Stimulated activated CD8-positive, alpha-beta memory T cell treated with anti-CD3 and anti-CD28 coated beads, Interleukin-2, amount 100 ng/mL, for 48 hours (primary cell): ENCODE measurements at places on chromosomes 13 and 19.

GRCh38 chr13:25860265-25860664 lies 191.6 kb downstream of the SHISA2 start:
- no peak for DNase-seq

DNA sequence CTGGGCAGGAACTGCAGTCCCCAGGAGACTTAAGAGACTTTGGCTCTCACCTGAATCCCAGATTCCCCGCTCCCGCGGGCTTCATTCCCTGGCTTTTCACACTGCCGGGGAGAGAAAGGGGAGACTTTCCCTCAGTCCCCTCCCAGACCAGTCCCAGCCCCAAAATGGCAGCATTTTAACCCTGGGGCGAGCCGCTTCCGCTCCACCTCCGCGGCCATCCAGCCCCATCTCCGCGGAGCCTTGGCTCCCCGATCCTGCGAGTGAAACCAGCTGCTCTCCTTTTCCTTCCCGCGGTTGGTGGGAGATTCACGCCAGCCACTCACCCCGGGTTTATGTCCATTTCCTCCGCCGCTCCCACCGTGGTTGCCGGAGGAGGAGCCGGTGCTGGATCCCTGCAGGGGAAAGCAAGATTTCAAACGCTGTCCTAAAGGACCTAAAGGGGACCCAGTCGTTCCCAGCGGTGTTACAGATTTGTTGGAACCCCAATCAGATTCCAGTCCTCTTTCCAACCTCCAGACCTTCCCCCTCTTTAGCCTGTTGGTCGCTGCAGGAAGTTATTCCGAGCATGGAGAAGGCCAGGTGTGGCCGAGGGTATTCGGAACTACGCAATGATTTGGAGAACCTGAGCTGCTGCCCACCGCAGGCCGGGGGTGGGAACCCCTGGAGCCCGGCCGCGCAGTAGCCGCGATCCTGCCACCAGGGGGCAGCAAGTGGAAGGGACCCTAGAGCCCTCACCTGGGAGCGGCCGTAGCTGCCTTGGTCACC lies 3.4 kb downstream of the DMKN start:
- peak; percentile 73 for DNase-seq

GRCh38 chr19:46014534-46014933 lies 8.3 kb downstream of the PGLYRP1 start:
- no peak for DNase-seq

- no peak for DNase-seq
Observed at GRCh38 chr19:18368504-18369222, 17.3 kb upstream of the GDF15 start.

GRCh38 chr13:21218351-21219035 lies 42.0 kb downstream of the MRPL57 start:
- no peak for DNase-seq

DNA sequence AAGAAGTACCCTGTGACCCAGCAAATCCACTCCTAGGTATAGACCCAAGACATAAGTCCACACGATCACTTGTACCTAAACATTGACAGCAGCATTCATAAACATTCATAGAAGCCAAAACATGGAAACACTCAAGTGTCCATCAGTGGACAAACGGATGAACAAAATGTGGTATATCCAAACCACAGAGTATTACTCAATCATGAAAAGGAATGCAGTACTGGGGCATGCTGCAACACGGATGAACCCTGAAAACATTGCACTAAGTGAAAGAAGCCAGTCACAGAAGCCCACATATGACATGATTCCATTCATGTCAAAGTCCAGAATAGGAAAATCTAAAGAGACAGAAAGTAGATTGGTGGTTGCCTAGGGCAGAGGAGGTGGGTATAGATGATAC lies 22.8 kb upstream of the CCNE1 start:
- DNase-seq: no peak

DNA sequence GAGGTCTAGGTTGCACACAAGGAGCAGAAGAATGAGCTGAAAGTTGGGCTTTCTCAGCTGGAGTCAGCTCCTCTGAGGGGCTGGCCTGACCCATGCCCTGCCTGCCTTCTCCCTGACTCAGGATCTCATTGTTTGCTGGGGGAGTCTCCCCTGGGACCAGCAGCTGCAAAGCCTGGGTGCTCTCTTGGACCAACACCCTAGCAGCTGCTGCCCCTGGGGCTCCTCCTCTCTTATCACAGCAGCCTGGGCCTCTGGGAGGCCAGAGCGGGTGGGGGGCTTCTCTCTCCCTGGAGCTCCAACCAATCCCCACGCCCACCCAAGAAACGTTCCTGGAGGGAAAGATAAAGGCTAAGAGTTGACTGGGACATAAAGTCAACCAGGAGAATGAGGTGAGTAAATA lies 1.6 kb upstream of the FCGBP start:
- DNase-seq: no peak

DNA sequence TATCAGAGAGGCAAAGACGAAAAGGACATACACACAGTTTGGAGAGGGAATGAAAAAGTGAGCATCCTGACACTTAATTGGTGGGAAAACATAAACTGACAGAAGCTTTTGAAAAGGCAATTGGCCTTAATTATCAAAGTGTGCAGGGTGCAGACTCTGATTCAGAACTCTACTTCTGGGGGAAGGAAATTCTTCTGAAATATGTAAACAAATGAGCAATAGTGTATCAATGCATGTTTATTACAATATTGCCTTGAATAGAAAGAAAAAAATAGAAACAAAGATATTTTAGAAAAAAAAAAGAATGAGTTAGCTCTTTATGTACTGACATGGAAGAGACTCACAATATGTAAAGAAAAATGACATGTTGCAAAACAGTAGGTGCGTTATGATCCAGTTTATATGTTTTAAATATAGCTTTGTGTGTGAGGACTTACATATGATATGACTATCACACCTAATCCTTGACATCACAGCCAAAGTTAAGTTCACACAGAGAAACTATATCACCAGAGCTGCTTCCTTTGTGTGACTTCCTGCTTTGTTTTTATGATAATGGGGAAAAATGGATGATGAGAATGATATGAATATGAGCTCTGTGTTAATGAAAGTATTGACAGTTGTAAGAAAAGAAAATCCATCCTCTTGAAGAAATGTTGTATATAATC lies 182.4 kb downstream of the KCTD12 start:
- DNase-seq: no peak

DNA sequence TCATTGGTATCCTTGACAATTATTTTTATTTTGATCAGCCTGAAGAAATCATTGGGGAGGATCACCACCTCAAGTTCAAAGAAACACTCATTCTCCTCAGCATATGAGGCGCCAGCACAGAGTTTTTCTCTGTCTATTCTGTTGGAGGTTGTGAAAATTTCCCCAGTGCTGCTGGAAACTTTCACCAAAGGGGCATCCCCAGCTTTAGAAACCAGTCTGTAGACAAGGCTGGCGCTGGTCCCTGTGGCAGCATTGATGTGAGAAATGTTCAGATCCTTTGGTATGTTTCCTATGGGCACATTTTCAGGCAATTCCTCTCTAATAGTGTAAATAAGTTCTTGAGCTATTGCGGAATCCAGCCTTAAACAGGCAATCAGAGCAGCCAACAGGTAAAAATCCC lies 2.1 kb downstream of the PCDH9 start:
- no peak for DNase-seq

DNA sequence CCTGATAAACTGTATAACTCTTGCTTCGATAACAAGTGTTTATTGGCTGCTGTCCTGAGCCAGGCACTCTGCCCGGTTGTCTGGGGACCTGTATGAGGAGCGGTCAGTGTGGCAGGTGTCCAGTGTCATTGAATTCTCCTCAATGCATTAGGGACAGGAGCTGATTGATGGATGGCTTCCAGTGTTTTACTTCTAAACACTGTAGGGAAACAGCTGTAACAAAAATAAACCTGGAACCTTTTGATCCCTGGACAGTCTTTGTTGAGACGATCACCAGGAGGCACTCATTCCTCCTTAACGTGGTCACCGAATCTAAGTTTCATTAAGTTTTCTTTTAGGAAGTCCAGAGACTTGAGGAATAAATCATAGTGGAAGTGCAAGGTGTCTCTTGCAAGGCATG lies 17.9 kb downstream of the UBAC2 start:
- no peak for DNase-seq

DNA sequence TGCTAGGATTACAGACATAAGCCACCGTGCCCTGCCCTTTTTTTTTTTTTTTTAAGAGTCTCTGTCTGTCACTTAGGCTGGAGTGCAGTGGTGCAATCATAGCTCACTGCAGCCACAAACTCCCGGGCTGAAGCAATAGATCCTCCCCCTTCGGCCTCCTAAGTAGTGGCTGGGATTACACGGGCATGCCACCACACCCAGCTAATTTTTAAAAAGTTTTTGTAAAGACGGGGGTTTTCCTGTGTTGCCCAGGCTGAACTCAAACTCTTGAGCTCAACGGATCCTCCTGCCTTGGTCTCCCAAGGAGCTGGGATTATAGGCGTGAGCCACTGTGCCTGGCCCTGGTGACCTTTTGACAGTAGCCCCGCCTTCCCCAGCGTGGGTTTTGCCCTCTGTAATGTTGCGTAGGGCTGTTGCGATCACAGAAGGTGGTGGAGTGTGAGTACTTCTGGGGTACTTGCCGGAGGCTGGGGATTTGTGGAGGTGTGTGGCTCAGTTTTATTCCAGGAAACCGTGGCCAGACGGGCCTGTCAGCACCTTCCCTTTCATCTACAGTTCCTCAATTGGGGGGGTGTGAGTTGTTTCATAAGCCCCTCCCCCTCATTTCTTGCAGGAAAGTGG lies 11.6 kb upstream of the RETN start:
- no peak for DNase-seq

- DNase-seq: no peak
Observed at GRCh38 chr13:28401303-28402056, 93.4 kb downstream of the FLT1 start.
